ENCODE measurements at places on chromosomes 7 and 10. TPM values are rescaled to one million over a fixed set of nuclear protein-coding genes. Genes with fewer than 3 reads are reported as not detected.

- H3K4me1 ChIP-seq, result peaks cover 23% of the 10 kb centered on the region
- no peak for DNase-seq
- H3K27ac ChIP-seq, result no peak overlapping the region
- no peak overlapping the region for H3K4me3 ChIP-seq
- no peaks in the 10 kb centered on the region for H3K27me3 ChIP-seq
- H3K36me3 ChIP-seq, result no peaks in the 10 kb centered on the region
Measured at GRCh38 chr10:22693860-22694259, 20.5 kb downstream of the PIP4K2A start.

GRCh38 chr10:54702583-54703485 is 98.2 kb downstream of the PCDH15 start:
- H3K27me3 ChIP-seq, result no peaks in the 10 kb centered on the region
- H3K36me3 ChIP-seq, result no peaks in the 10 kb centered on the region
- no peak overlapping the region for H3K27ac ChIP-seq
- H3K4me3 ChIP-seq, result no peak overlapping the region

The GTF2IRD1 gene
- 31.1 TPM for total RNA-seq

- no peaks in the 10 kb centered on the region for H3K27me3 ChIP-seq
- no peak for DNase-seq
- H3K27ac ChIP-seq, result peak overlapping the region; percentile 76
- H3K36me3 ChIP-seq, result peaks cover 4% of the 10 kb centered on the region
- no peak overlapping the region for H3K4me3 ChIP-seq
Measured at GRCh38 chr7:12320987-12321647, 82.5 kb downstream of the VWDE start.

GRCh38 chr7:130021105-130021834 is 29.9 kb downstream of the ZC3HC1 start:
- no peak overlapping the region for H3K27ac ChIP-seq
- no peaks in the 10 kb centered on the region for H3K27me3 ChIP-seq
- DNase-seq, result no peak
- H3K4me3 ChIP-seq, result no peak overlapping the region

DNA sequence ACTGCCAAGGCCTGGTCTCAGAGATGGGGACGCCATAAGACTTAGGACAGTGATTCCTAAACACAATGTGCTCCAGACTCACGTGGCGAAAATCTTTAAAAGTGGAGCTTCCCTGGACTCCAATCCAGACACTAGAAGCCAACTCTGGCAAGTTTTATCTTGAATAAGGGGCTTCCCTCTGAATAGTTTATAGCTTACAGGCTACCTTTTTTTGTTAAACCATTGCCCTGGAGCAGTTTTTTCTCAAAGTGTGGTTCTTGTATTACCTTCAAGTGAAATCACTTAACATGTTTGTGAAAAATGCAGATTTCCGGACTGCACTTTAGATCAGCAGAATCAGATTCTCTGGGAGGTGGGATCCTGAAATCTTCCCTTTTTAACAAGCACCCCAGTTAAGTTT is 171.7 kb upstream of the PHF14 start:
- H3K4me3 ChIP-seq, result no peak overlapping the region
- no peaks in the 10 kb centered on the region for H3K36me3 ChIP-seq
- no peaks in the 10 kb centered on the region for H3K4me1 ChIP-seq
- H3K27ac ChIP-seq, result no peak overlapping the region

DNA sequence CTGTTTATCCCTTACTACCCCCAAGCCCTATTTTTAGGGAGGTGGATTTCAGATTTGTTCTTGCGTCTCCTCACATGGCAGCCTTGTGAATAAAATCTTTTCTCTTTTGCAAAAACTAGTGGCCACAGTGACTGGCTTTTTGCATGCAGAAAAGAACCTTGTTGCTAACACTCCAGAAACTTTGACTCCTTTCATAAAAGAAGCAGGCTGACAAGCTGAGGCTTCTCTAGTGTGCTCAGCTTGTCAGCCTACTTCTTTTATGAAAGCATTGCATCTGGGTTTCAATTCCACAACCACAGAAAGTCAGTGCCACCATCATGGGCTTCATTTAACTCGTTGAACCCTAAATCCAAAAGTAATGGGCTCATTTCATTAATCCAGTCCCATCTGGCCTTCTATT is 761.0 kb upstream of the COBL start:
- no peaks in the 10 kb centered on the region for H3K27me3 ChIP-seq
- DNase-seq, result no peak
- H3K4me1 ChIP-seq, result no peaks in the 10 kb centered on the region
- H3K27ac ChIP-seq, result no peak overlapping the region
- H3K36me3 ChIP-seq, result no peaks in the 10 kb centered on the region
- H3K4me3 ChIP-seq, result no peak overlapping the region

- H3K27me3 ChIP-seq, result no peaks in the 10 kb centered on the region
- H3K4me1 ChIP-seq, result no peaks in the 10 kb centered on the region
- no peak overlapping the region for H3K27ac ChIP-seq
- H3K4me3 ChIP-seq, result no peak overlapping the region
Measured at GRCh38 chr10:13329565-13329964, 18.5 kb downstream of the SEPHS1 start.

- H3K27me3 ChIP-seq, result no peaks in the 10 kb centered on the region
- no peak overlapping the region for H3K4me3 ChIP-seq
- H3K36me3 ChIP-seq, result no peaks in the 10 kb centered on the region
- H3K4me1 ChIP-seq, result no peaks in the 10 kb centered on the region
- H3K27ac ChIP-seq, result no peak overlapping the region
Measured at GRCh38 chr10:16527452-16527851, 5.8 kb upstream of the C1QL3 start.

DNA sequence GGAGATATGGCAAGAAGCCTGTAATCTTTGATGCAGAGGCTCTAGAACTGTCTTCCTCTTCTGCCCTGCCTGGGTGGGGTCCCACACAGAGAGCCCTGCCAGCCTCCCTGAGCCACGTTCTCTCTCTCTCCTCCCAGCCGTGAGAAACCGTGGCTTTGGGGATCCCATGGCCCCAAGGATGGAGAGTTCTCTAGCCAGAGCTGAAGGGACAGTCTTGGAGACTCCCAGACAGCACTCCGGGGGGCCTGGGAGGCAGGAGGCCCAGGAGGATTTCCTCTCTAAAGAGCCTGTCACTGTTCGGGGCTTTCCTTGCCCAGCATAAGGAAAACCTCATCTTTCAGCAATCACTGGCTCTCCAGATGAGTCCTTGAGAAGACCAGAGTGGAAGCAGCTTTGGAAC is 227.1 kb downstream of the ARHGAP12 start:
- no peak overlapping the region for H3K4me3 ChIP-seq
- H3K36me3 ChIP-seq, result no peaks in the 10 kb centered on the region
- DNase-seq, result no peak

GRCh38 chr10:89351780-89352597 is 24.2 kb downstream of the IFIT3 start:
- H3K4me3 ChIP-seq, result peak overlapping the region; percentile 66
- peaks cover 14% of the 10 kb centered on the region for H3K36me3 ChIP-seq
- no peaks in the 10 kb centered on the region for H3K27me3 ChIP-seq
- H3K27ac ChIP-seq, result peak overlapping the region; percentile 99

DNA sequence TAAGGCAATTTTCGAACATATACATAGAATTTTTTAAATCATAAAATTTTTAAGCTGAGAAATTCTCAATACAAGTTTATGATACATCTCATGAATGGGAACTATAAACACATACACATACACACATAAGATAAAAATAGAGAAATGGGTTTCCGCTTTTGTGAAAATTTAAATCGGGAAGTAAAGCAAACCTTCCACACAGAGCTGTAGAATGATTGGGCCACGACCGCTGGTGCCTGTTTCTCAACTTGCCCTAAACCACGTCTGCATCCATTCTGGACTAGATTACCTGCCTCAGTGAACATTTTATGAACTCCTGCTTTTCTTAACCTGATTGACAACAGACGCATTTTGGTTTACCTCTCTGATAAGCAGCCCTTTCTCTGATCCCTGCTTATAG is 264.4 kb downstream of the SKAP2 start:
- H3K36me3 ChIP-seq, result no peaks in the 10 kb centered on the region
- peaks cover 11% of the 10 kb centered on the region for H3K4me1 ChIP-seq
- H3K4me3 ChIP-seq, result no peak overlapping the region

- no peak overlapping the region for H3K4me3 ChIP-seq
- no peak overlapping the region for H3K27ac ChIP-seq
- no peaks in the 10 kb centered on the region for H3K36me3 ChIP-seq
- no peak for DNase-seq
- H3K27me3 ChIP-seq, result peaks cover 37% of the 10 kb centered on the region
Measured at GRCh38 chr7:54556121-54556520, 13.9 kb downstream of the VSTM2A start.

- H3K4me1 ChIP-seq, result peaks cover 51% of the 10 kb centered on the region
- peaks cover 11% of the 10 kb centered on the region for H3K36me3 ChIP-seq
- DNase-seq, result no peak
- no peak overlapping the region for H3K4me3 ChIP-seq
- no peaks in the 10 kb centered on the region for H3K27me3 ChIP-seq
- H3K27ac ChIP-seq, result peak overlapping the region; percentile 87
Measured at GRCh38 chr7:137577184-137577583, 233.7 kb upstream of the PTN start.

DNA sequence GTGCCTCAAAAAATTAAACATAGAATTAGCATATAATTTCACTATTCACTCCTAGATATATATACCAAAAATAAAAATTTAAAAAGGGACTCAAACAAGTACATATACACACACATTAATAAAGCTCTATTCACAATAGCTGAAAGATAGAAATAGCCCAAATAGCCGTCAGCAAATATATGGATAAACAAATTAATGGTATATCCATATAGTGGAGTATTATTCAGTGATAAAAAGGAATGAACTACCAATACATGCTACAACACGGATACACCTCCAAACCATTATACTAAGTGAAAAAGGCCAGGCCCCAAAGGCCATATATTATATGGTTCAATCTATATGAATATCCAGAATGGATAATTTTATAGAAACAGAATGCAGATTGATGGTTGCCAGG is 414.6 kb upstream of the LRGUK start:
- no peaks in the 10 kb centered on the region for H3K36me3 ChIP-seq
- no peaks in the 10 kb centered on the region for H3K27me3 ChIP-seq
- H3K27ac ChIP-seq, result no peak overlapping the region
- no peak overlapping the region for H3K4me3 ChIP-seq

DNA sequence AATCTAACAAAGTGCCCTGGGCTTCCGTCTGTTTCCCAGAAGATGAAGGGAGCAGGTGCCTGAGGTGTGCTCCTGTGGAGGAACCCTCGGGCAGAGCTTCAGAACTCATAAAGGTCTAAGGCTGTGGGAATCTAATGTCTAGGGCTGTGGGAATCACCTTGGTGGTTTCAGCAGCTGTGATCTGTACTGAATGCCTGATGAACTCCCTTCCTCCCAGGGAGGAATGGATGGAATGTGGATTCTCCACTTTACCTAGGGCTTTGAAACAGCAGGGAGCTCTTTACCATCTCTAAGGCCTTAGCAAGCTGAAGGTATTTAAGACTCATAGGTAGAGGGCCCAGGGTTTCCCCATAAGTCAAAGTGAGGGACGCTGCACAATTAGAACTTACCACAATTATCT is 36.0 kb upstream of the SEMA3E start:
- H3K27me3 ChIP-seq, result no peaks in the 10 kb centered on the region
- H3K36me3 ChIP-seq, result peaks cover 6% of the 10 kb centered on the region
- DNase-seq, result peak; percentile 30
- no peak overlapping the region for H3K4me3 ChIP-seq

- DNase-seq, result no peak
- no peaks in the 10 kb centered on the region for H3K27me3 ChIP-seq
- no peak overlapping the region for H3K27ac ChIP-seq
- H3K36me3 ChIP-seq, result no peaks in the 10 kb centered on the region
- H3K4me1 ChIP-seq, result no peaks in the 10 kb centered on the region
- no peak overlapping the region for H3K4me3 ChIP-seq
Measured at GRCh38 chr10:75982611-75983369, 551.4 kb downstream of the LRMDA start.

DNA sequence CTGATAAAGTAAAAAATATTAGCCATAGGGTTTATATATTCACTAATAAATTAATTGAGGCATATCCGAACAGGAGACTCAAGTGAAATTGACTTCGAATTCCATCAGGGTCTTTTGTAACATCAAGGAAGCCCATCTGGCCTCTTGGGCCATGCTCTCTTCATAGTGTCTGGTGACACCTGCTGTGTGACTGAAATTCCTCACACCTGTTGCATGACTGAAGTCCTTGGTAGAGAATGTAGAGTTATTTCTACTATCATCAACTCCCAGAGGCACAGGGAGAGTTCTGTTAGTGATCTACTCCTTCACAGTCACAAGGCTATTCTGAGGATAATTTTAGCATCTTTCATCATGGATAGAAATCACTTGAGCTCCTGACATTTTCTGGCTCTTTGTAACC is 138.3 kb upstream of the LSM8 start:
- no peak for DNase-seq
- H3K27ac ChIP-seq, result no peak overlapping the region
- no peak overlapping the region for H3K4me3 ChIP-seq
- H3K36me3 ChIP-seq, result no peaks in the 10 kb centered on the region
- H3K4me1 ChIP-seq, result no peaks in the 10 kb centered on the region

GRCh38 chr10:110833234-110833940 is 38.3 kb upstream of the PDCD4 start:
- H3K36me3 ChIP-seq, result no peaks in the 10 kb centered on the region
- no peaks in the 10 kb centered on the region for H3K27me3 ChIP-seq
- no peak overlapping the region for H3K27ac ChIP-seq
- no peak overlapping the region for H3K4me3 ChIP-seq
- no peaks in the 10 kb centered on the region for H3K4me1 ChIP-seq

- no peaks in the 10 kb centered on the region for H3K36me3 ChIP-seq
- no peak for DNase-seq
- no peak overlapping the region for H3K27ac ChIP-seq
- no peak overlapping the region for H3K4me3 ChIP-seq
Measured at GRCh38 chr7:69799048-69799697, 200.9 kb downstream of the AUTS2 start.

DNA sequence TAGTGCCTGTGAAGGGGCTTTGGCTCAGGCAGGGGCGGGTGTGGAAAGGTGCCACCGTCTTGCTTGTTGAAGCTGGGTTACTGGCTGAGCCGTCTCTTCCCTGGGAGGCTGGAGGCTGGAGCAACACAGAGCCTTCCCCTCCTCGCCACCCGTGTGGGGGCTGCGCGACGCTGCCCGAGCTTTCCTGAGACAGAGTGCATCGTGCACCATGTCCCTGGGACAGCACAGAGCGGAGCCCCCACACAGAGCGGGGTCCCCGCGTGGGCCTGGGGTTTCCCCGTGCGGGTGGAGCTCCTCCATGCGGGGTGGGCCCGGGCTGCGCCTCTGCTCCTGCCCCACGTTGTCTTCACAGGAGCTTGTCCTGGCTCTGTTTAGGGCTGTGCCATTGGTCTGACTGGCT is 69.9 kb downstream of the INPP5A start:
- no peaks in the 10 kb centered on the region for H3K4me1 ChIP-seq
- no peak overlapping the region for H3K27ac ChIP-seq
- DNase-seq, result no peak

The NOBOX gene
- not detected for total RNA-seq

DNA sequence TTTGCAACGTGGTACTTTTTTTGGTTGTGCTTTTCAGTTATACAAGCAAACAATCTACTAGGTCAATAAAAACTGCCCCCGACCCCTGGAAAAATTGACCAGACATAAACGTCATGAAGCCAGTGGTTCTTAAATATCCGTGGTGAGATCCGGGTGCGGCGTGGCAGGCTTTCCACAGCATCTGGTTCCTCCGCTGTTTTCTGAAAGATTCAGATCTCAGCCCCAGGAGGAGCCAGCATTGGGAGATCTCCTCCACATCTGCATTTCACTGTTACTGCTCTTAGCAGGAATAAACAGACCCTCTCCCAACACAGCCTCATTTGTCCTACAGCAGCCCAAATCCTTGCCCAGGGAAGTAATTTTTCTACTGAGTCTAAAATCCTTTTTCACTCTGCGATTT is 664.3 kb upstream of the FOXK1 start:
- no peak overlapping the region for H3K27ac ChIP-seq
- no peaks in the 10 kb centered on the region for H3K27me3 ChIP-seq
- no peaks in the 10 kb centered on the region for H3K4me1 ChIP-seq

GRCh38 chr7:85620936-85621685 is 434.3 kb upstream of the SEMA3D start:
- H3K4me1 ChIP-seq, result no peaks in the 10 kb centered on the region
- H3K27me3 ChIP-seq, result no peaks in the 10 kb centered on the region
- no peak overlapping the region for H3K4me3 ChIP-seq
- no peaks in the 10 kb centered on the region for H3K36me3 ChIP-seq
- H3K27ac ChIP-seq, result no peak overlapping the region
